Stimulated activated effector memory CD8-positive, alpha-beta T cell treated with anti-CD3 and anti-CD28 coated beads, Interleukin-12 subunit alpha, Interleukin-12 subunit beta, amount 100 ng/mL, for 72 hours (primary cell): ENCODE measurements at places on chromosomes 4 and X.

- DNase-seq: no peak
Observed at GRCh38 chr4:135319685-135320084, 1118.1 kb upstream of the PABPC4L start.

- DNase-seq: no peak
Observed at GRCh38 chr4:70298051-70298450, 36.7 kb upstream of the CABS1 start.

GRCh38 chr4:91279899-91280298, 1023.9 kb upstream of the GRID2 start:
- no peak for DNase-seq

DNA sequence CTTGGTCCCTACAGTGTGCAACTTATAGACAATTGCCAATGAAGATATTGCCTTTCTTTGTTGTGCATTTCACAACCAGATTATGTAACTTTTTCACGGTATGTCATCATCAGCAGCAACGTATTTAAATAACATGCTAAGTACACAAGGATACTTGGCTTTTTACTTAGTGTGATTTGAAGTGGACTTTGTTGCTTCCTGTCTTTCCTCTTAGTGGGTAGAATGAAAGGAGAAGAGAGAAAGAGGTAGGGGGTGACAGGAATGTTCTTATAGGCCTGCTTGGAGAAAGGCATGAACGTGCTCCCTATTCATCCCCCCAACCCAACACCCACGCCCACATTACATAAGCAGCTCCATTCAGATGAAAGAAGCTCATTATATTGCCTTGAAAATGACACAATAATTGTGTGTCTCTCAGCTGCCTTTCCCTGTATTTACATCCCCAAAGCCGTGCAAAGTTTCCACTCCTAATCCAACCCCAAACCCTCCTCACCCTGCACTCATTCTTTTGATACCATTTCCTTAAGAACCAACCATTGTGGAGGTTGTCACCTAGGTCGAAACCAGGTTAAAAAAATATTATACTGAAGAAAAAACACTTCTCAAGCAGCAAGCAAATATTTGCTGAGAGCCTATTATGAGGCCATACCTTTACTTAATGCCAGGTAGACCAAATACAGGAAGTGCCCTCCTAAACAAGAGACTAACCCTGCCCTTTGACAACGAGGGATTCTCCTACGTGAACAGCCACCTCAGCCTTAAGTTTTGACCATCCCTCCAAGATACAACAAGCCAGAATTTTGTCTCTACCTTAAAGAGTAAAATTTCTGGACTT, 25.2 kb upstream of the GK start:
- DNase-seq: no peak

- DNase-seq: no peak
Observed at GRCh38 chr4:163810755-163811154, 316.3 kb downstream of the TMA16 start.

DNA sequence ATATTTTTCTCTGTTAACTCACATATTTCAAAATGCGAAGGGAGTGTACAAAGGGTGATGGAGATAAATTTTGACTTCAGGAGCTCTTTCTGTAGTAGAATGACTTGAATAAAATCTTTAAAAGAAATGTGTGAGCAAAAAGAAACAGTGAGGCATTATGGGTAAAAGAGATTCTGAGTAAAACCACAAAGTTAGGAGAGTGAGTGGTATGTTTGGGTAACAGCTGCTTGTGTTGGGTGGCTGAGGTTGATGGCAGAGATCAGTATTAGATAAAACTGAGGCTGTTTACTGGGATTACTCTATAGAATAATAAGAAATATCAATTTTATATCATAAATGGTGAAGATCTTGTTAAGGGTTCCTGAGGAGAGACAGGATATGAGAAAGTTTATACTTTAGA, 434.2 kb upstream of the AMOT start:
- DNase-seq: no peak

DNA sequence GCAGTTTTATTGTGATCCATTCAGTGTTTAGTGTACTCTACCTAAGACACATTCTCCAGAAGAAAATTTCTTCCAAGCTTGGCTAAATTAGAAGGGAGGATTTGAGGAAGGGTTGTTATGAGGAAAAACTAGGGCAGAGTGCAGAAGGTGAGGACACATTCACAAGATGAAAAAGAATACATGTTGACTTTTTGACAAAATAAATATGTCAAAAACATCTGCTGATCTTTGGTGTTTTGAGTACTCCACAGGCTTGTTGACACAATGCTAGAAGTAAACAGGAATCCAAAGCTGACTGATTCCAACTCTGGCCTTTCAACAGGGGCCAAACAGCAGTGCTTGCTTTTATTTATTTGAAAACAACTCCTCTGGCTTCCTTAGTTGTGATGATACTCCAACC, 125.8 kb upstream of the SLC7A11 start:
- DNase-seq: no peak

GRCh38 chrX:111322231-111322855, 52.1 kb upstream of the CAPN6 start:
- DNase-seq: no peak

- DNase-seq: no peak
Observed at GRCh38 chrX:103535206-103535605, 15.9 kb upstream of the RAB40A start.

DNA sequence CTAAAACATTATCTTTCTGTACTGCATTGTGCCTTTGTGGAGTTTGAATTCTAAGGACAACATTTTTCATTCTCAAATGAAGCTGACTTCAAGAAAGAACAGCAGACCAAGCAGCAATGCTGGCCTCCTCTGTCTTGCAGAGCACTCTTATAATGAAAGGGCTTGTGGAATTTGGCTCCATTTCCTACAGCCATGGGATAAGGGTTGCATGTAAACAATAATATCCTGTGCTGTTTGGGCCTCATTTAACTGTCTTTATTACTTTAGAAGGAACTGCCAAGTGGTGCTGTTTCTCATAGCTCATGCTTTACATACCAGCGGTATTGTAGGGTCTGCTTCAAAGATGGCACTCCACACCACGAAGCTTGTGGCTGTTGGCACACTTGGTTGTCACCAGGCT, 111.4 kb upstream of the EOLA2 start:
- DNase-seq: no peak

GRCh38 chr4:20359692-20360091, 108.0 kb downstream of the SLIT2 start:
- DNase-seq: no peak

DNA sequence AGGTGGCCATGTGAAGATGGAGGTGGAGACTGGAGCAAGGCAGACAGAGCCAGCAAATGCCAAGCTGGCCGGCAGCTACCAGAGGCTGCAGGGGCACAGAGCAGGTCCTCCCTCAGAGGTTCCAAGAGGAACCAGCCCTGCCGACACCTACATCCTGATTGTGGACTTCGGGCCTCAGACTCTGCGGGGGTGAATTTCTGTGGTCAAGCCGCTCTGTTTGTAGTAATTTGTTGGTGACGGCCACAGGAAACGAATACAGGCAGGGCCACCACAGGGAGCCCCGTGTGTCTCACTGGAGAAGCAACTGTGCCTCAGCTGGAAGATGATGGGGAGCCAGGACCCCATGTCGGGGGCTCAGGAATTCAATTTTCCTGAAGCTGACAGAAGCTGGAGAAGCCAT, 28.3 kb downstream of the ZFYVE28 start:
- no peak for DNase-seq

DNA sequence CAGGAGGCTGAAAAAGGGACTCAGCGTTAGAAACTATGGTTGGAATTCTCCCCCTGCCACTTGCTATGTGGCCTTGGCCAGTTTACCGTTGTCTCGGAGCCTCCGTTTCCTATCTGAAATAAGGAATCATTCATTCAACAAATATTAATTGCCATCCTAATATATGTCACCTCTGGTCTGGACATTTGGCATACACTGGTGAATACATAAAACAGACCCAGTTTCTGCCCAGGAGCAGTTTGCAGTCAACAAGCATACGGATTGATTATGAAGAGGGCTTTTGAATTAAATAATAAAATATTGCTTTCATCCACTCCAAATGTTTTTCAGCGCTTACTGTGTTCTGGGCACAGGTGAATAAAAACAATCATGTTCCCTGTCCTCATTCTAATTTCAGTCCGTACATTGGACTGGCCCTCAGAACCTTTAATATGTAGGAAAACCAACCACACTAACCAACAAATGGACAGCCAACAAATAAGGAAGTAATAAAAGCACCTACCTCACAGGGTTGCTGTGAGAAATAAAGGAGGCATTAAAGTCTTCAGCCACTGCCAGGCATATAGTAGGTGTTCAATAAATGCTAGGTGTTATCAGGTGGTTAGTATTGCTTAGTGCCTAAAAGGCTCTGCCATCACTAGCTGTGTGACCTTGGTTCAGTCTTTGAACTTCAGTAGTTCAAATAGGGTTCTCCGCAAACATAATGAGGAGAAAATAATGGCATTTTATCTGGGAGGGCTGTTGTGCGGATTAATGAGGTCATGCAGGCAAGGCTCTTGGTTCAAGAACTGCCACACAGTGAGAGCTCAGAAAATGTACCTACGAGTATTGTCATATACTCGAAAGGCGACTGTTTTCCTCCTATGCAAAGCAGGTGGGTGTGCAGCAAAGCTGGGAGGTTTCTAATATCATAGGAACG, 7.3 kb upstream of the GSX2 start:
- DNase-seq: no peak

DNA sequence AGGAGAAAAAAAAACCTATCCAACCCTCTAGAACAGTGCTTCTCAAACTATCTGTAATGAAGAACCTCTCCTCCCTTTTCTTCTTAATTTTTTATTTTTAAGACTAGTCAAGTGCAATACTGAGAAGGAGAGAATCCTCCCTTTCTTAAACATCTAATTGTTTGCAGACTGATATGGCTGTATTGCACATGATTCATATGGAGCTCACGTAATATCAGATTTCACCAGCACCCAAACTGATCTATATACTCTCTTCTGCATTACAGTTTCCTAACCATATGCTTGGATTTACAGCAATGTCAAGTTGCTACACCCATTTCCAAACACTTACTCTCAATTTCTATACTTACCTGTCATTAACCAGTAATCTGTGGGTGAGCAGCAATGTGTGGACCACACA, 9.5 kb downstream of the PRMT9 start:
- DNase-seq: no peak

- DNase-seq: no peak
Observed at GRCh38 chrX:45422216-45422925, 221.7 kb upstream of the DIPK2B start.

DNA sequence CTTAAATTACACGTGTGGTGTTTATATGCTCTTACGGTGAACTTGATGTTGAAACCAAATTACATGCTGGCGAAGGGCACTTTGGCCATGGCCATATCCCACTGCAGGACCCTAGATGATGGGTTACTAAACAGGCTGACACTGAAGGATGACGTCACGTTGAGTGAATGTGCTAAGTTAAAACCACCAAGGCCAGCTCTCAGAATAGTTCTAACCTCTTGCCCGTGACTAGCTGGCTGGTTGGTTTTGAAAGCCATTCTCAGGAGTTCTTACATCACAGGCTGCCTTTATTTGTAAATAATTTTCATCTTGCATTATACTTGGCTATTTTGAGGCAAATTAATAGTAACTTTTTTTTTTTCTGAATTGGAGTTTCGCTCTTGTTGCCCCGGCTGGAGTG, 41.3 kb upstream of the PHEX start:
- DNase-seq: no peak

DNA sequence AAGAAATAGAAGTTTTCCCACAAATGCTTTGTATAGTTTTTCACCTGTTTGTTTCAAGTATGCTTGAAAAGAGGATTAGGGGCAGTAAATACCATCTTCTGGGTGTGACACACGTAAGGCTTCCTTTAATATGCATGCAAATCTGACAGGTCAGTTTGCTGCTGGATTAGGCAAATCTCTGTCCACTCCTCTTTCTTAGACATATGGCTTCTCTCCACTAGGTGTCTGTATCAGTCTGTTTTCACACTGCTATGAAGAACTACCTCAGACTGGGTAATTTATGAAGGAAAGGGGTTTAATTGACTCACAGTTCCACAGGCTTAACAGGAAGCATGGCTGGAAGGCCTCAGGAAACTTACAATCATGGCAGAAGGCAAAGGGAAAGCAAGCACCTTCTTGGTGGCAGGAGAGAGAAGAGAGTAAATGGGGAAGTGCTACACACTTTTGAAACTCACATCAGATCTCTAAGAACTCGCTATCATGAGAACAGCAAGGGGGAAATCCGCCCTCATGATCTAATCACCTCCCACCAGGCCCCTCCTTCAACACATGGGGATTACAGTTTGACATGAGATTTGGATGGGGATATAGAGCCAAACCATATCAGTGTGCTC, 66.9 kb downstream of the TAB3 start:
- DNase-seq: no peak

DNA sequence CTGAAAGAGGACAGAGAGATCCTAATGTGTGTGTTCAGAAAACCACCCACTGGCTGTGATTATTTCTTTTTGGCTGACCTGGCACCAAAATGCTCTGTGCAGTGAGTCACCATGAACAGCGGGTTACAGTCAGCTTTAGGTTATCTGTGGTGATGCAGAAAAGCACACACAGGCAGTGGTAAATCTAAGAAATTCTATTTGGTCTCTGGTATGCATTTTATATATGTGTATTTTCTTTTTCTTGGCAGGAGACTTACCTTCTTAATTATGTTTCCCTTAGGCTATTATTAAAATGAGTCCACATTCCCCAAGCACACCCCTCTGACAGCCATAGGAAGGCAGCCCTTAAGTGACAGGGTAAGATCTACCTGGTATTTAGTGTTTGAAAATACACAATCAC, 79.1 kb upstream of the TFDP3 start:
- DNase-seq: no peak

DNA sequence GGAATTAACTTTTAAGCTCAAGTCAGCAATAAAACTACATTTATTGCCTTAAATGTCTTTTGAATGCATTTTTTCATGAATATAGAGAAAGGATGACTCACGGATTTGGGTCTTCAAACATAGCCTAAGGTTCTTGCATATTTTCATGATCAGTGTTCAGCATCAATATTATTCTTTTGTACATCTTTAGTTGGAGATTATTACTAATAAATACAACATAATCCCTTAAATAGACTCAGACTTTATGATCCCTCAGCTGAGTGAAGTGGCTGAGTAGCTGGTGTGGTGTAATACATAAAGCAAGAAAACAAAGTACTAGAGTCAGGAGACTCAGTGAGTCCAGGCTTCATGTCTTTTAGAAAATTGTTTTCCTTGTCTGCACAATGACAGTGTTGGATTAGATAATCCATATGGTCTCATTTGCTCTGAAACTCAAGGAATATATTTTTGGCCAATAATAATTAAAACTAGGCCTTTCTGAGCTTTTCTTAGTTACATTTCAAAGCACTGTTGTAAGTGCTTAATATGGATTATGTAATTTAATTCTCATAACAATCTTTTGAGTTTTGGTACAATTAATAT, 78.3 kb upstream of the UNC5C start:
- DNase-seq: no peak

DNA sequence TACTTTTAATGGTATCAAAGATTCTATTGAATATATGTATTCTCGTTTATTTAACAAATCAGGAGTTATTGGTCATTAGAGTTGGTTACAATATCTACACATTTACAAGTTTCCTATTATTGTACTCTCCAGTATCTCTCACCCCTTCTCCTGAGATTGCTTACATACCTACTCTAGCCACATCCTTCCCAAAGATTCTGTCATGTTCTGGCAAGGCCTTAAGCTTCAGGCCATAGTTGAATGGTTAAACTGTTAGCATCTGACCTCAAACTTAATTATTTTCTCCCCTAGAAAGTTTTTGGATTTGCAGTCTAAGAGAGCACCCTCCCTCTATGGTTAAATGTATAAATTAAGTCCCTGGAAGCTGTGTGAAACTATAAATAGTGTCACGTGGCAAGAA, 784.2 kb downstream of the GLUD2 start:
- DNase-seq: no peak

- no peak for DNase-seq
Observed at GRCh38 chr4:80259012-80259411, 7.5 kb upstream of the FGF5 start.

- no peak for DNase-seq
Observed at GRCh38 chr4:162871990-162872389, 294.7 kb downstream of the NAF1 start.
